ACHN (cell line): ENCODE measurements at places on chromosomes 7 and 10.

DNA sequence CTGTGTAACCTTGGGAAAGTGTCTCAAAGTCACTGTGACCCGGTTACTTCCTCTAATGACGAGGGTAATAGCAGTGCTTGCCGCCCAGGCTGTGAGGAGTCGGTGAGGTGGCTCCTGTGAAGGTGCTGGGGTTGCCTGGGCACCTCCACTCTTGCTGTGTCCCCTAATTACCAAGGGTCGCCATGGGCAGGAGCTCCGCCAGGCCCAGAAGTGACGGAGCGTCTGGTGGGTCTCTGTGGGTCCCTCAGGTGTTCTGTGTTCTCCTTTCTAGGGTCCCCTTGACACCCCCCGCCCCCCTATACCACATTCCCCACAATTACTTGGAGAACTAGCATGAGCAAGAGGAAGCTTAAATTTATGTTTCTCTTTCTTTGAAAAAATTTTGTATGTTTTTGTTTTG lies 161.5 kb downstream of the WDR37 start:
- DNase-seq: no peak

GRCh38 chr10:119120413-119120867 lies 16.5 kb downstream of the DENND10 start:
- DNase-seq: no peak

GRCh38 chr10:69317175-69317604 lies 38.9 kb downstream of the HK1 start:
- no peak for DNase-seq

DNA sequence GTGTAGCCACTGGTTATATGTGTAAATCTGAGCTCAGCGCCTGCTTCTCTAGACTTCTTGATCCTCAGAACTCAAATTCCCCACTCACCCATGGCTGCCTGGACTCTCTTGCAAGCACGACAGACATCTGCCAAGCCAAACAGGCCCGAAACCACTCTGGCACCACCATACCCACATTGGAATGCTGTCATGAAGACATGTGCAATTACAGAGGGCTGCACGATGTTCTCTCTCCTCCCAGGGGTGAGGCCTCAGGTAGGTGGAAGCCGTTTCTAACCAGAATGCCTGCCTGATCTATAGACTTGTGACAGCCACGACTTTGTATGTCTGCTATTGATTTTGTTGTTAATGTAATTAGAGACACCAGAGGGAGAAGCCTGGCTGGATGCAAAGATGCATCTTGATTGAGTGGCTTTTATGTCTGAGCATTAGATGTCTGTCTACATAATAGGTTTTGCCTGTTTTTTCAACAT lies 4.0 kb downstream of the BAMBI start:
- no peak for DNase-seq

DNA sequence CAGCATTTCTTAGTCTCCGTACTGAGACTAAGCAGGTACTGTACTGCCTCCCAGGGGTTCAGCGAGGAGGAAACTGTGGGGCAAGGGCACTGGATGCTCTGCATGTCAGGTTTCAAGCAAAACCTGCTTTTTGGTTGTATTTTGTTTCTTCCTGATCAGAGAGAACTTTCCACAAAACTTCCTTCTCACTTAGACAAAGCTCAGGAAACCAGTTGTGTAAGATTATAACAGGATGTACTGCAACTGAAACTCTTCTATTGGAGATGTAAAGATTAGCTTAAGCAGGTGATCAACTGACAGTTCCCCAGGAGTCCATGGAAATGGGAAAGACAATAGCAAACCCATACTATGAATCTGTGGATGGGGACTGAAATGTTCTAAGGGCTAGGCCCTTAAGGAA lies 67.3 kb downstream of the PLCE1 start:
- DNase-seq: no peak

DNA sequence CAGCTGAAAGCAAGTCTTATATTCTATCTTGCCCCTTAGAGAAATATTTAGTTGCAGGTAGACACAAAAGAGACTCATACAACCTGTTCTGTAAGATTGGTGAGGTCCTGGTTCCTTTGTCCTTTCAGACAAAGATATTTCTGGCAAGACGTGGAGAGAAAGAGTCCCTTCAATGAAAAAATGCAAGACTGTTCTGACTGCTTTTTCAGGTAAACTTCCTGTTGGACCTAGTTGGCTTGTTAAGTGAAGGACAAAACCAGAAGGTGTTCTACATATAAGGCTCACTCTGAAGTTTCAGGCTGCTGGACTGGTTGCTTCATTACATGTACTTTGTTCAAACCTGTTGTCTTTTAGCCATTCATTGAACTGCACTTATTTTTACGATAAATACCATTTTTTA lies 119.0 kb upstream of the PTPRZ1 start:
- no peak for DNase-seq

GRCh38 chr7:40570223-40570622 lies 435.4 kb downstream of the SUGCT start:
- DNase-seq: no peak

DNA sequence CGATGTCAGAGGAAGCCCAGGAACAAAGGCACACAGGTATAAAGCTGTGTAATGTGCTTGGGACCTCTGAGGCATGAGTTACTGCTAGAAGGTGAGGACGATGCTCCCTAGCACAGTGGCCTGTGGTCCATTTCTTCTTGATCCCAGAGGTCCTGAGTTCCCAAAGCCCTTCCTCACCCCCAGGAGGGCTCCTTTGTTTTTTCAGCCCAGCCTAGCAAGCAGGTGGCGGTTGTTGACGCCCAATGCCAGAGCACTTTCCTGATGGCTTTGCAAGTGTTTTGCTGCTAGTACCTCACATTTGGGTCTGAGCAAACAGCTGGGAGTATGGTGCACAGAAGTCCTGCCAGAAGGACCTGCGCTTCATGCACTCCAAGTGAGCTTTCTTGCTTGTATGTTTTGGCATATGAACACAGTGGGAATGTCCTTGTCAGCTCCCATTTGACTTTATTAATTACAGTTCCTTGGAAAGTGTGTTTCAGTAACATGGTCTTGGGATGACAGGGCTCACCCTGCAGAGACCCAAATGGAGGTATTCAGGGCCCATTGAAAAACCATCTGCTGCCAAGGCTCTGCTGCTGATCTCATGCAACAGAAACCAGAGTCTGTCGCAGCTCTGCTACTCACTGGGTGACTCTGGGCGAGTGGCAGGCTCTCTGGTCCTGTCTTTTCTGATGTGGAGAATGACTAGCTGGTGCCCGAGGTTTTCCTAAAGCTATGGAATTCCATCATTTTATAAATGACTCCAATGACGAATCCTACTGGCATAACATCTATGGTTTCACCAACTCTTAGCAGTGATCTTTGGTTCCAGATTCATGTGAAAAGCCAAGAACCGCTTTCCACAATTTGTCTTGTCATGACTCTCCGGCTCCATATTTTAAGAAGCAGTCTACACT lies 134.9 kb downstream of the ARID5B start:
- no peak for DNase-seq

- DNase-seq: no peak
Measured at GRCh38 chr7:100547872-100548271, 8.9 kb downstream of the AGFG2 start.

- DNase-seq: no peak
Measured at GRCh38 chr10:125514206-125515162, 168.5 kb downstream of the TEX36 start.

GRCh38 chr10:79007421-79008319 lies 61.1 kb upstream of the ZMIZ1 start:
- no peak for DNase-seq

- DNase-seq: no peak
Measured at GRCh38 chr10:105714728-105715127, 1073.6 kb downstream of the SORCS3 start.
